ENCODE measurements at places on chromosomes 3 and 15. TPM values are rescaled to one million over a fixed set of nuclear protein-coding genes. Genes with fewer than 3 reads are reported as not detected.
A peak's percentile ranks its signal among the peaks of the same experiment; 100 is the strongest.

GRCh38 chr3:17091910-17092582 lies 207.3 kb downstream of the PLCL2 start:
- peaks cover 2% of the 10 kb centered on the region for H3K36me3 ChIP-seq
- H3K4me1 ChIP-seq, result peaks cover 18% of the 10 kb centered on the region
- no peak for DNase-seq
- H3K27ac ChIP-seq, result no peak overlapping the region

DNA sequence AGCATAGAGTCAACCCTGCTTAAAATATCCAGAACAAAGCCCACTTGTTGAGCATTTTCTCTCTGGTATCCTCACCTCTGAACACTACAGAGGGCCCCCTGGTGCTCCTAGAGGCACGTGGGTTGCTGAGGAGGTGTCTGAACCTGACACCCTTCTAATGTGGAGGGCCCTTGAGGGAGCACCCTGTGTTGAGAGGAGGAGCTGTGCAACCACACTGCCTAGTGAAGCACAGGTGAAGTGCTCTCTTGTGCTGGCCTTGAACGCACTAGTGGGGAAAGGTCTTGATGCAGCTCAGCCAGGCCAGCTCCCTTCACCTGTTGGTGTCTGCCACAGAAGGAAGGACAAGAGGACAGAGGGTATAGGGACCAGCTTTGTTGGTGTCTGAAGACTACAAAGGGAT lies 51.9 kb downstream of the CCK start:
- peaks cover 10% of the 10 kb centered on the region for H3K36me3 ChIP-seq
- no peaks in the 10 kb centered on the region for H3K27me3 ChIP-seq

DNA sequence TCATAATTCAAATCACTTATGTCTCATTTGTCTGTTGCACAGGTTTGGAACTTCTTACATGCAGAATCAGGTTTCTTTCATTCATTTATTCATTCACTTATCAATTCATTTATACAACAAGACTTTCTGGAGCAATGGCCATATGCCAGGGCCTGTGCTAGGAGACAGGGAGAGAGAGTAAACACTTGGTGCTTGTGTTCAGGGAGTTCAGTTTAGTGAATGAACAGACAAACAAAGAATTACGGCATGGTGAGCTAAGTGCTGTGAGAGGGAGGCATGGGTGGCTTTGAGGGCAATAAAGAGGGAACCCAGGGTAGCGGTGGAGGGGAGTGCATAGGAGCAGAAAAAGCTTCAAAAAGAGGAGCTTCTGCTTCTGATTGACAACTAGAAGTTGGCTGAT lies 8.5 kb upstream of the IREB2 start:
- DNase-seq, result no peak
- H3K36me3 ChIP-seq, result no peaks in the 10 kb centered on the region
- H3K4me3 ChIP-seq, result no peak overlapping the region

GRCh38 chr15:56916825-56917477 lies 1.5 kb upstream of the TCF12 start:
- H3K4me1 ChIP-seq, result peaks cover 27% of the 10 kb centered on the region
- H3K36me3 ChIP-seq, result peaks cover 10% of the 10 kb centered on the region
- no peak for DNase-seq
- H3K4me3 ChIP-seq, result peak overlapping the region; percentile 82
- no peak overlapping the region for H3K27ac ChIP-seq

- peaks cover 54% of the 10 kb centered on the region for H3K36me3 ChIP-seq
- no peaks in the 10 kb centered on the region for H3K4me1 ChIP-seq
- H3K27ac ChIP-seq, result no peak overlapping the region
- H3K4me3 ChIP-seq, result no peak overlapping the region
Observed at GRCh38 chr3:13322324-13322723, 97.8 kb downstream of the NUP210 start.

The NDN gene
- total RNA-seq, result 1.9 TPM

The ACP3 gene
- total RNA-seq, result not detected

The GP5 gene
- total RNA-seq, result 0.37 TPM

The CP gene
- total RNA-seq, result not detected

The CCR3 gene
- total RNA-seq, result not detected

DNA sequence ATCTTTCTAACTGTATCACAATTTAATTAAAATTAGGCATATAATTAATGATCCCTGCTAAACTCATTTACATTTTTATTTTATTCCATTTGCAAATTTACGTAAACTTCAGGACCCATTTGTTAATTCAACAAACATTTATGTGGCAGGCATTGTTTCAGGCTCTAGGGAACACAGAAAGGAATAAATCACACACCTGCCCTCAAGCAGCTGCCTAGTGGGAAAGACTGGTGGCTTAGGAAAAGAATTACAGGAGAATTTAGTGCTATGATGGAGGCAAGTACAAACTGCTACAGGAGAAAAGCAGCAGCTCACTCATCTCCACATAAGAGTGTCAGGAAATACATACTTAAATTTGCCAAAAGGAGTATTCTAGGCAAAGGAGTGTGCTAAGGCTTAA lies 11.2 kb downstream of the CBLB start:
- peaks cover 58% of the 10 kb centered on the region for H3K36me3 ChIP-seq
- H3K4me3 ChIP-seq, result no peak overlapping the region
- peak overlapping the region; percentile 2 for H3K27ac ChIP-seq
- peaks cover 44% of the 10 kb centered on the region for H3K4me1 ChIP-seq

The HERC2 gene
- 26.8 TPM for total RNA-seq

The SLC24A5 gene
- total RNA-seq, result not detected

- H3K4me1 ChIP-seq, result no peaks in the 10 kb centered on the region
- H3K4me3 ChIP-seq, result no peak overlapping the region
- DNase-seq, result no peak
- no peak overlapping the region for H3K27ac ChIP-seq
Observed at GRCh38 chr3:58704745-58705144, 38.2 kb upstream of the FAM3D start.

The PPP1R14D gene
- total RNA-seq, result not detected

The FBXO40 gene
- not detected for total RNA-seq

The CATSPER2 gene
- total RNA-seq, result 2.2 TPM

The XCR1 gene
- not detected for total RNA-seq

DNA sequence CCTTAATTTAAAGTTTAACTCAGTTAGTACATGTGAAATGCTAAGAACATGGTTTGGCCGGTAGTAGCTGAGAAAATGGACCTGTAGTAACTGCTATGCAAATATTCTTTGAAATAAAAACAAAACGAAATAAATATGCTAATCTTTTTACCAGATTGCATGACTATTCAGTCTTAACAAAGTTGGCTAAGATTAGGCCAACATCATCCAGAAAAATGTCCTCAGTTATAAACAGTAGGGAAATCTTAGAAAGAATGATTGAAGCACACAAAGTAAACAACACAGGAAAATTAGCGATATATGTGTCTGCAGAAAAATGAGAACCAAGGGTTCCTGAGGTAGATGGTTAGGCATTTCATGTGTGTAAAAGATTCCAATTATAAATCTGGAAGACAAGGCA lies 832.1 kb downstream of the TUSC7 start:
- H3K4me1 ChIP-seq, result no peaks in the 10 kb centered on the region
- no peaks in the 10 kb centered on the region for H3K27me3 ChIP-seq
- no peak for DNase-seq
- H3K27ac ChIP-seq, result no peak overlapping the region

DNA sequence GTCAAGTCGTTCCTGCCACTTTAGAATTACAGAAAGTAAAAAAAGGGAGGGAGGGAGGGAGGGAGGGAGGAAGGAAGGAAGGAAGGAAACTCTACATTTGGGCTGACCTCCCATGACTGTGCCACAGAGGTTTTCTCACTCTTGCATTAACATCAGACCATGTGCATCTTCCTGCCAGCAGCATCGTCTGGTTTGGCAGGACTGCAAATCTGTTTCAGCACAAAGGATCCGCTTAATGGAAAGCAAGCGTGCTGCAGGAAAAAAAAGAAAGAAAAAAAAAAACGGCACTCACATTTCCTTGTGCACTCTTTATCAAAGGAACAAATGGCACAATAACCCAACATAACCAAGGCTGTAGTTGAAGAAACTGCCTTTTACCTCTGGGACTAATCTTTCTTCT lies 148.8 kb upstream of the HES1 start:
- H3K36me3 ChIP-seq, result no peaks in the 10 kb centered on the region
- H3K27me3 ChIP-seq, result peaks cover 2% of the 10 kb centered on the region
- no peak overlapping the region for H3K4me3 ChIP-seq
- H3K4me1 ChIP-seq, result no peaks in the 10 kb centered on the region
